GM23338 (cell line): ENCODE measurements at places on chromosomes 2 and 18. TPM values are rescaled to one million over a fixed set of nuclear protein-coding genes. Genes with fewer than 3 reads are reported as not detected.

DNA sequence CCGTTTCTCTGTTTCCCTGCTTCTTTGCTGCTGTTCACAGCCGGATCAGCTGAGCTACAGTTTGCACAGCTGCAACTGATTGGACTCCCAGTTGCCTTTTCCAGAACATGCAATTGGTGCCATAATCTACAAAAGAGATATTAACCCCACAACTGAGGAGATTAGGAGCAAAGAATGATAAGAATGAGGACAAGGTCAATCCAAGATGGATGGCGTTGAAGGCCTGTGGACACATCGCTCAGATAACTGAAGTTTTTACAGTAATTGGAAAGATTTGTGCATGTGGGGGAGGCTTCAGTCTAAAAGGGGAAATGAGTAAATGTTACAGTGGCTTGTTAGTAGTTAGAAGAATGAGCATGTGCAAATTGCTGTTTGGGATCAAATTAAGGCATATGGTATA lies 263.2 kb downstream of the TGIF1 start:
- H3K4me3 ChIP-seq, result no peak overlapping the region
- H3K27ac ChIP-seq, result no peak overlapping the region
- no peak for DNase-seq

Gene HOXD12
- not detected in 2 replicates for polyA plus RNA-seq

DNA sequence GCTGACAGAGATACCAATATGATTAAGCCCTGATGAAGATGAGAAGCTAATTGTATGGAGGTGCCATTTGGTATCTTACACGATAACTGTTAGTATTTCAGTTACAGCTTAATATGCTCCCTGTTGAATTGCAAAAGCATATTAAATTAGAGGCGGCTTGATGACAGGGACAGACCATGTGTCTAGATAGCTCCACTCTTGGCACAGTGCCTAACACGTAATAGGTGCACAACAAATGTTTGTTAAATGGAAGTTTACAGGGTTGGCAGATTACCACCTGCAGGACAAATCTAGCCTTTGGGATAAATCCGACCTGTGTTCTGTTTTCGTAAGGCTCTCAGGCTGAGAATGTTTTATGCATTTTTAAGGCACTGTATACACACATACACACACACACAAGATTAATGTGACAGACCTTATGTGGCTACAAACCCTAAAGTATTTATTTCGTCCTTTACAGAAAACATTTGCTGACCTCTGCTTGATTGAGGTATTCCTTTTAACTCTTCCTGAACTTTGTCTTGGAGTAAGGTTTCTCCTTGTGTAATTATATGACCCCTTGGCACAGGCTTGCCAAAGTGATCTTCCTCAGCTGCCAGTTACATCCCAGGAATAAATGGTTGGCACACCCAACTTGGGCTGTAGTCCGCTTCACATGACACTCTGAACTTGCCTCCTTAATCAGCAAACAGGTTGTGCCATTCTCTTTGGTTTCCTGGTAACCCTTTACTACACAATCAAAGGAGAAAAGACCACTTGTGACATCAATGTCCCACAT lies 348.9 kb downstream of the HRH4 start:
- no peaks in the 10 kb centered on the region for H3K36me3 ChIP-seq
- no peak overlapping the region for H3K27ac ChIP-seq
- no peak overlapping the region for H3K4me3 ChIP-seq

GRCh38 chr18:61891271-61891670 lies 1.5 kb downstream of the RNF152 start:
- no peaks in the 10 kb centered on the region; the same call in 1 of the 2 replicates for H3K36me3 ChIP-seq
- H3K4me3 ChIP-seq, result no peak overlapping the region
- H3K4me1 ChIP-seq, result peaks cover 21% of the 10 kb centered on the region
- DNase-seq, result no peak

Gene SIX3
- polyA plus RNA-seq, result 0.21 and 0.37 TPM in 2 replicates

GRCh38 chr2:197908156-197908555 lies 103.8 kb downstream of the PLCL1 start:
- DNase-seq, result no peak
- H3K4me3 ChIP-seq, result no peak overlapping the region
- no peaks in the 10 kb centered on the region for H3K36me3 ChIP-seq
- no peaks in the 10 kb centered on the region for H3K27me3 ChIP-seq

- H3K4me3 ChIP-seq, result peak overlapping the region; percentile 87
Measured at GRCh38 chr18:37567061-37567993, 1.7 kb upstream of the CELF4 start.

DNA sequence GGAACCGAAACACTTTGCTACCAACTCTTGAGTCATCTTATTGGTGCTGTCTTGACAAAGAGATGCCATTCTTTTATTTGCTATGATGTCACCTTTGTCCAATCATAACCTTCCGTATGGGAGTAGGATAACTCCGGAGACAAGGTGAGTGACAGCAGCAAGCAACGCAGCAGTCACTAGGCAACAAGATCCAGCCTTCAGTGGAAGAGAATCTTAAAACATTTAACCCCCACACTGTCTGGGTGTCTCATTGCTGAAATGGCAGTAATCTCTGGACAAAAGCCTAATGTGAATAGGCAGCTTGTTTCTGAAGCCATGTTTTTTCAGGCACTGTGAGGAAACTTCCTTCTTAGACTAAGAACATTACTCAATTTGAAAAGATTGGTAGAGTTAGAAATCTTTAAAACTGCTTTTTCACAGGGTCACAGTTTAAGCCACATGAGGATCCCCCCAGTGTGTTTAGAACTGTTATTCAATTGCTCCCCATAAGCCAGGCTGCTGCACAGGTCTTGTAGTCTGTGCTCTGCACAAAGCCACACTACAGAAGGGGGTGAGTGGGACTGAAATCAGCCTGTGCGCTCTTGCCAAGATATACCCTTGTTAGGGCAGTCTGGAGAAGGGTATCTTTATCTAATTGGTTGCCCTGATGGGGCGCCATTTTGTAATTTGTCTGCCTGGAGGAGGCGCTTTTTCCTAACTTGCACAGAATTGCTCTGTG lies 131.5 kb upstream of the STON1 start:
- peaks cover 10% of the 10 kb centered on the region; the same call in 1 of the 2 replicates for H3K4me1 ChIP-seq
- no peak overlapping the region for H3K4me3 ChIP-seq
- H3K27me3 ChIP-seq, result no peaks in the 10 kb centered on the region
- H3K36me3 ChIP-seq, result no peaks in the 10 kb centered on the region

Gene DIPK1C
- not detected in 2 replicates for polyA plus RNA-seq
